Liver (tissue), 10 donors: ENCODE measurements at places on chromosomes 4 and X.

DNA sequence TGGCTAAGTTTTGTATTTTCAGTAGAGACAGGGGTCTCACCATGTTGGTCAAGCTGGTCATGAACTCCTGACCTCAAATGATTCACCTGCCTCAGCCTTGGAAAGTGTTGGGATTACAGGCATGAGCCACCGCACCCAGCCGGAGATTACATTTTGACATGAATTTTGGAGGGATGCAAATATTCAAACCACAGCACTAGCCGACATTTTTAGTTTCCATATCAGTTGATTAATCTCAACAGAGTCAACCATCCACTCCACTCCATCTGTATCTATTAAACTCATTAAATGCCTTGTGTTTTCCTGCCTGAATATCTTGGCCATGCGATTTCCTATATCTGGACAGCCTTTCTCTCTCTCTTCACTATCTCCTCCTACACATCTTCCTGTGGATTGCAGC, 64.1 kb upstream of the PDGFRA start:
- no peak for DNase-seq

GRCh38 chrX:7088968-7089615, 58.4 kb upstream of the STS start:
- DNase-seq: no peak

GRCh38 chrX:119187298-119187697, 48.8 kb upstream of the PGRMC1 start:
- no peak for DNase-seq

- no peak for DNase-seq
These were observed 70.1 kb downstream of the USP46 start for GRCh38 chr4:52588771-52589591.

DNA sequence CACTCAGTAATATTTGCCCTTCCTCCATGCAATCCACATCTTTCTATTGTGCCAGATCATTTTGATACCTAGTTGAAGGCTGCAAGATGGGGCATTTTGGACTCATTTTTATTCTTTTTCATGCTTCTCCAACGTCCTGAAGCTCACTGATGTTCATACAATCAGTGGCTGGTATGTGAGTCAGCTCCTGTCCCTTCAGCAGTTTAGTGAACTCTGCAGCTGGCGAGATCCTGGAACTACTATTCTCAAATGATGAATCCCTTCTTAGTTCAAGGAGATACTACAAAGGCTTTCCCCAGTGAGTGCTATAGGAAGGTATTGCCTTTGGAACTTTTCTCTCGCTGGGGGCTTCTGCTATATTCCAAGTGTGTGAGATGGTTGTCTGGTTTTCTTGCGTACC, 9.6 kb upstream of the CCDC149 start:
- no peak for DNase-seq

DNA sequence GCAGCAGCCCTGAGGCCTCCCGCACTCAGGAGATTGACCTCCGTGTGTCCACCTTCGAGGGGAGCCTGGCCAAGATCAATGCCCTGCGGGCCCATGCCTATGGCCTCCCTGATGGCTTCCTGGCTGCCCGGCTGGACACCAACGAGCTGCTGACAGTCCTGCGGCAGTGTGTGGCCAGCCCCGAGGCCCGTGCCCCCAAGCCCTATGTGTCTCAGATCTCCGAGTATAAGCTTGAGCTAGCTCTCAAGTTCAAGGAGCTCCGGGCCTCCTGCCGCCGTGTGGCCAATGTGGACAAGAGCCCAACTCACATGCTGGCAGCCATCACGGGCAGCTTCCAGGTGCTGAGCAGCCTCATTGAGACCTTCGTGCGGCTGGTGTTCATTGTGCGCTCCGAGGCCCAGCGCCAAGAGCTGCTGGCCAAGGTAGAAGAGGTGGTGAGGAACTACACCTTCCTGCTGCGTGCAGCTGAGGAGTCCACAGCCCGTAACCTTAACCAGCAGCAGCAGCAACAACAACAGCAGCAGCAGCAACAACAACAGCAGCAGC, 25.5 kb upstream of the PRPS1 start:
- DNase-seq: no peak

- DNase-seq: no peak
These were observed 3.5 kb downstream of the BEND4 start for GRCh38 chr4:42149004-42149403.

GRCh38 chrX:133045986-133046385, 50.9 kb downstream of the USP26 start:
- DNase-seq: no peak

- peak; percentile 31 for DNase-seq
These were observed 3.0 kb downstream of the LINC00632 start for GRCh38 chrX:140712413-140713173.

DNA sequence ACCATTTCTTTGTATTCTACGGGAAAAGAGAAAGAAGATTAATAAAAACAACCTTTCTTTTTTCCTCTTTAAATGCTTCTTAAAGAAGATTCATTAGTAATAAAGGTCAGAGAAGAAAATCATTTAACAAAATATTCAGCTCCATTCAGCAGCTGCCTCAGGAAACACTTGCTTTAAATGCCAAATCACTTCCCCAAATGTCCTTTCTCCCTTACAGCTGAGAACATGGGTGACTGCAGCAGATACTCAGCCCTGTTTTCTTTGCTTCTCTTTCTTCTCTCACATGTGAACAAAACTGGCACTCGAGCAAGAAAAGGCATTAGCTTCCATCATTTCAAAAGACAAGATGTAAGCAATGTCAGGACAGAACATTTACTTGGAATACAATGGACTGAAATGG, 120.2 kb downstream of the INPP4B start:
- DNase-seq: no peak

- DNase-seq: no peak
These were observed 1.6 kb downstream of the SHISA3 start for GRCh38 chr4:42398871-42399331.
